K562 (cell line): ENCODE measurements at places on chromosomes 5 and 9.

DNA sequence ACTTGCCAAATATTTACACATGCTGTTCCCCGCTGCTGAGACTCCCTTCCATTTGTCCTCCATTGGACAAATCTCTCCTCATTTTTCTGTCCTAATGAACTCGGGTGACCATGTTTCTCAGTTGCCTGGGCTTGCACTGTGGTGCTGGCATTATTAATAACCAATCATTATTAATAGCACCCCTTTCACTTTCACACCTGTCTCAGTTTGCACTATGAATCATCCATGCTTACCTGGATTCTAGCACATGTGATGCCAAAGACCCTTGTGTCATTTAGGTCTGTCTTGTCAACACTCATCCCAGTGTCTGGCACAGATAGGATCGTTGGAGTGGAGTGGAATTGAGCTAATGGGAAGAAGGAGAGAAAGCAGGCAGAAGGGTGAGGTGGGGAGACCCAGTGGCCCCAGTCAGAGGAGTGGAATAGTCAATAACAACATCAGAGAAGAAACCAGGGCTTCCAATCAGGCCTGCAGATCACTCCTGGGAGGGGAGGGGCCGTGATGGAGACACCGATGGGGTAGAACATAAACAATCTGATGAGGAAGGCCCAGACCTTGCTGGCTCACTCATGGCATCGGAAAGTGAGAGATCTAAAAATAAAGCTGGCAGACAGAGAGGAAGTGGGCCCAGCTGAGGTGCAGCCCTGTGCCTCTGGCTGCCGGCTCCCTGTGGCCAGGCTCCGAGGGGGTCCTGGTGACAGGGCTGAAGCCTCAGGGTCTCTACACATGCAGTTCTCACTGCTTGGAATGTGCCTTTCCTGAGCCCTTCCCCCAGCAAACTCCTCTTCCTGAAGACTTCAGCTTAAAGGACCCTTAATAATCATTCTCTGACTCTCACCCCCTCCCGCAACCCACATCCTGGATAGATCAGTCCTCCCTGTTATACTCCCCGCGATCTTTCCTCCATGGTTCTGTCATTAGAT lies 33.5 kb upstream of the CRB2 start:
- DNase-seq = no peak

- DNase-seq = no peak
Observed at GRCh38 chr5:143418140-143418866, 14.8 kb upstream of the NR3C1 start.

DNA sequence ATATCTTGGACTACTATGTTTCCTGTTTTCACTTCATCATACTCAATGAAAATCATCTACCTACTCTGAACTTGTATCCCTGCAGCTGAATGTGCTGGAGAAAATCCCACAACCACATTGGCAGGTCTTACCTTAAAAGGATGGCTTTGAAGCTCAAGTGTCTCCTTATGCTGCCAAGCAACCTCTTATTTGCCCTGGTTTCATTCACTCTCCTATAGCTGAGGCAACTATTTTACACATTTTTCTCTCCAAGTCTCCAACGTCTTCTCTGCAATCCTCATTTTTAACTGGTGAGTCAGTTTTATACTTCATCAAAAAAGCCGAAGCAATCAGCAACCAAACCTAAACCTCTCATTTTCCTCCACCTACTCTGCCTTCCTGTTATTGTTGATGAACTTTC lies 49.7 kb downstream of the POU4F3 start:
- no peak for DNase-seq

DNA sequence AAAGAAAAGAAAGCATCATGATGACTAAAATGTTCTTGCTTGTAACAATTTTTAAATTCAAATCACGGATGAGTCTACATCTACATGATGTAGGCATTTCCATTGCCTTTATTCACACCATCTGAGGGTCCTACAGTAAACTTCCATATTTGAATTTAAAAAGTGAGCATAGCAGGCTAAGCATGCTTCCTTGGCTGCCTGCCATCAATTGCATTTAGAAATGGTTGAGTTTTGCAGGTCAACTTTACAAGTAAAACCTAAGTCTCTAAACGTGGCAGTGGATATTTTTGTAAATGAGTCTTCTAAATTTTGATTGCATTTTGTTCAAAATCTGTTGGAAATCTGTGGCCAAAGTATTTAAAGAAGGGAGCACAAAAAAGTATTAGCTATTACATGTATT lies 136.5 kb upstream of the PTCH1 start:
- DNase-seq = no peak

DNA sequence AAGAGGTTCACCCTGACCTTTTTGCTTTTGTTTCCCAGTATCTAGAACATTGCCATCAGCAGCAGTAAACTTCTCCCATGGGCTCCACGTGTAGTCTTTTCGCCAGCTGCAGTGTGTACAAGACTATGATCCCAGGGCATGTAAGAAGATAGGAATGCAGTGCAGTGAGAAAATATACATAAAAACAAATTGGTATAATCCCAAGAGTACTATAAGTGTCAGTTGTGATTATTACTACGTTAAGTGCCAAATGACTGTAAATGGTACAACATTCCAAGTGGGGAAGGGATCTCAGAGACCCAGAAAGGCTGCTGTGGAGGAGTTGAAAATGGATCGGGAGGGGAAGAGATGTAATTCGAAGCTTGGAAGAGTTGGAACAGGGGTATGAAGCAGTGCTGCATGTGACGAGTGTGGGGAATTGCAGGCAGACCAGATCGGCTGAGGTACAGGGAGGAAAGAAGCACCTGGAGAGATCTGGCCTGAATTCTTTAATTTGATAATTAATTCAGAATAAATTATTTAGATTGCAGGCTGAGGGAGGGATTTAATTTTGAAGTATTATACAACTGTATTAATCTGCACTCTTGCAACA lies 95.1 kb downstream of the FBXL7 start:
- no peak for DNase-seq

DNA sequence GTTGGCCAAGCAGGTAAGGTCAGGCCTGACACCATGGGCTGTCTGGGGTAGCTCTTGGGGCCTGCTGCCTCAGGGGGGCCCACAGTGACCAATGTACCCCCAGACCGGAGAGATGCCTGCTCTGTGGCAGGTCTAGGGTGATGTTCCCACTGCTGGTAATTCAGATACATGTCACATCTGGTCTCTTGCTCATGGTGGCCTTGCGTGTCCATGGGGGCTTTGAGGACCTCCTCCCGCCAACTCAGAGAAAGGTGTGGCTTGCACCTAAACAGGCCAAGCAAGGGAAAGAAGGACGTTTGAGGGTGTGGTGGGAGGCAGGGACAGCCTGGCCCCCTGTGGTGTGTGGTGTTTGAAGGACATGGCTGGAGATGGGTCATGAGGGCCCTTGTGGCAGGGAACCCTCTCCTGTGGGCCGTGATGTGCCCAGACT lies 75.2 kb downstream of the PHF2 start:
- DNase-seq = no peak

- DNase-seq = no peak
Observed at GRCh38 chr5:94228791-94229190, 389.6 kb downstream of the KIAA0825 start.

GRCh38 chr5:122469384-122469919 lies 157.4 kb downstream of the SNCAIP start:
- DNase-seq = no peak
